ENCODE measurements at places on chromosomes 1 and 21. TPM values are rescaled to one million over a fixed set of nuclear protein-coding genes. Genes with fewer than 3 reads are reported as not detected.

GRCh38 chr21:16421007-16421406, 691.2 kb downstream of the USP25 start:
- no peak overlapping the region for H3K4me3 ChIP-seq
- H3K4me1 ChIP-seq: no peaks in the 10 kb centered on the region
- DNase-seq: no peak
- no peaks in the 10 kb centered on the region for H3K36me3 ChIP-seq
- no peak overlapping the region for H3K27ac ChIP-seq
- H3K27me3 ChIP-seq: no peaks in the 10 kb centered on the region

DNA sequence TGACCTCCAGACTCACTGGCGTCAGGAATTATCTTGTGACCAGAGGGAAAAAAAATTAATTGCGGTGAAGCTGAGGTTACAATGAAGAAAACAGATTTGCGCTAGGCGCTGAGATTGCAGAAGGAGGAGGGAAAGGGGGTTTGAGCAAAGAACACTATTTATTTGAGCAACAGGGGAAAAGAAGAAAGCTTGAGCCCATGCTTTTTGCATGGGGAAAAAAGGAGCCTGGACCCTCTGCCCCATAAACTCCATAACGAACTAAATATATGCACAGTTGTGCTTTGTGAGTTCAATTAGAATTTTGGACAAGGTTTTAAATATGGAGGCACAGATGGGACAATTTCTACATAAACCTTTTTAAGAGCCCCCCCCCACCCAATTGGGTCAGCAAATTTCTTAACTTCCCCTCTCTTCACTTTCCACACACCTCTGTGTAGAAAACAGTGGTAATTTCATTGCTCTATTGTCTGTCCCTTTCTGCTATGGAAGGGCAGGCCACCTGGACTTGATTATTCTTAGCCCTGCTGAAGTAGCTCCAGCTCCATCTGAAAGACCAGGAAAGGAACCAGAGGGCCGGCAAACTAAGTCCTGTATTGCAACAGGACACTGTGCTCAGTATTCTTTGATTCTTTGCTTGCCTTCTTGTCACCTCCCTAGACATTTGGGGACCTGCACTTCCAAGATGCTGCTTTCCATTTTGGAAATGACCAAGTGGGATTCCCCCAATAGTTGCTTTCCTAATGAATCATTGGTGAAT, 862 bp upstream of the ID3 start:
- peak overlapping the region; percentile 73 for H3K27ac ChIP-seq
- H3K27me3 ChIP-seq: no peaks in the 10 kb centered on the region
- peak overlapping the region; percentile 91 for H3K4me3 ChIP-seq

- no peak overlapping the region for H3K4me3 ChIP-seq
- peaks cover 1% of the 10 kb centered on the region for H3K27me3 ChIP-seq
- H3K4me1 ChIP-seq: no peaks in the 10 kb centered on the region
Measured at GRCh38 chr1:201584471-201585092, 45.7 kb downstream of the NAV1 start.

- H3K27me3 ChIP-seq: peaks cover 20% of the 10 kb centered on the region
- peaks cover 3% of the 10 kb centered on the region for H3K36me3 ChIP-seq
- peak; percentile 40 for DNase-seq
- H3K4me1 ChIP-seq: peaks cover 9% of the 10 kb centered on the region
Measured at GRCh38 chr1:24277420-24278169, 41.6 kb upstream of the GRHL3 start.

Gene CRYBG2
- total RNA-seq: 1.3 TPM

DNA sequence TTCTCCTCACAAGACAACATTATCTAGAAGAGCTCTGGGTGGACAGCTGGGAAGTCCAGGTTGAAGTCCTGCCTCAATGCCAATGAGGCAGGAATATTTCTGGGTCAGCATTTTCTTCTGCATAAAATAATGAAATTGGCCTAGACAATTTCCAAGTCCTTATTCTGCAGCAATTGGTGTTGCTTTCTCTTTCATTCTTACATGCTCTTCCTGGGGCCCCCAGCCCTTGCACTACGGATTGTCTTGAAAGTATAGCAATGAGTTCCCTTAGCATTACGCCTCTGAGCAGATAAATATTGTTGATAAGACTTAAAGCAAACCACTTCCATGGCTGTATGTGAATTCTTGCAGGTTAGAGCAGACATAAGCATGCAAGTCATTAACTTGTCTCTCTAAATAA, 188.5 kb downstream of the TGFBR3 start:
- DNase-seq: peak; percentile 77
- no peaks in the 10 kb centered on the region for H3K27me3 ChIP-seq
- H3K27ac ChIP-seq: peak overlapping the region; percentile 54

- no peaks in the 10 kb centered on the region for H3K4me1 ChIP-seq
- H3K4me3 ChIP-seq: no peak overlapping the region
- DNase-seq: no peak
- H3K36me3 ChIP-seq: no peaks in the 10 kb centered on the region
- no peaks in the 10 kb centered on the region for H3K27me3 ChIP-seq
Measured at GRCh38 chr1:208835097-208835463, 590.9 kb upstream of the PLXNA2 start.

DNA sequence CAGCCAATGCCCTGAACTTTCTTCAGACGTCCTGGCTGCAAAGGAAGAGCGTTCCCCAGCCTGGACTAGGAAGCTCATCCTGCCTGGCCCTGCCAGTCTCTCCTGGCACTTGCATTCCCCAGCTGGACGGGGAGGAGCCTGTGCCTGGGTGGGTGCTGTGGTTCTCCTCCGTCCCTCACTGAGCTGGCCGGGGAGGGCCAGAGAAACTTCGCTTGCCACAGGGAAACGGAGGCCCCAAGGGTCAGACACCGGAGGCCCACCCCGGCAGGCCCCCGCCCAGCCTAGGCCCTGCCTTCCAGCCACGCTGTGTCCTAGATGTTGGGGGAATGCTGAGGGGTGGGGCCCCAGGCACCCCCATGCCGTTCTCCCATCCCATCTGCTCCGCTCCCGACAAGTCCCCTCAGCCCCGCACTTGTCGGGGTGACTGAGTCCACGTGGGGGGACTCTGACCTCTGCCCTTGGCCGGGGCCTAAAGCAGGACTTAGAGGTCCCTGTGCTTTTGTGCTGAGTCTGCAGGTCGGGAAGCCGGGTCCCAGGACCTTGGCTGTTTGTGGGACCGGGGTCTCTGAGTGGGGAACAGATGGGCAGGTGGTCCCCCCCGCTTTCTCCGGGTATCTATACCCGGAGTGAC, 4.8 kb downstream of the FTCD start:
- no peaks in the 10 kb centered on the region for H3K4me1 ChIP-seq
- no peak overlapping the region for H3K27ac ChIP-seq
- DNase-seq: peak; percentile 5
- no peaks in the 10 kb centered on the region for H3K27me3 ChIP-seq

Gene CTNNBIP1
- total RNA-seq: 13.2 TPM

Gene KCNK1
- total RNA-seq: 5.2 TPM

DNA sequence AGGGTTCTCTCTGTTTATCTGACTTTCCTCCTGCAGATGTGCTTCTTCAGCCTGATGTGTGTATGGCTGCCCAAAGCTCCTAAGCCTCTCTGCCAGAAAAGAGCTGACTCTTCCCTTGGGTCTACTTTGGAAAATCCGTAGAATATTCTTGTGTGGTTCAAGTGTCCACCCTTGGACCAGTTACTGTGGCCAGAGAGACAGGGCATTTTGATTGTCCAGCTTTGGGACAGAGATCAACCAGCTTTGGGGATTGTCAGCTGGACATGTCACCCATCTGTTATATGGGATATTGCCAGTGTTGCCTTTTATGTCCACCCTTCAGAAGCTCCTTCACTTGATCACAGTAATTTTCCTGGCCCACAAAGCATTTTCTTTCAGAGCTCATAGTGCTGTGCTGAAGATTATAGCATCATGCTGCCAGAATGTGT, 126.2 kb upstream of the L1TD1 start:
- no peaks in the 10 kb centered on the region for H3K27me3 ChIP-seq
- H3K4me1 ChIP-seq: no peaks in the 10 kb centered on the region
- no peak for DNase-seq
- H3K4me3 ChIP-seq: no peak overlapping the region
- peaks cover 25% of the 10 kb centered on the region for H3K36me3 ChIP-seq
- no peak overlapping the region for H3K27ac ChIP-seq

- no peaks in the 10 kb centered on the region for H3K4me1 ChIP-seq
- H3K4me3 ChIP-seq: no peak overlapping the region
- H3K27ac ChIP-seq: no peak overlapping the region
Measured at GRCh38 chr21:32137931-32138330, 140.9 kb downstream of the MIS18A start.

- peak overlapping the region; percentile 32 for H3K4me3 ChIP-seq
- H3K27me3 ChIP-seq: peaks cover 6% of the 10 kb centered on the region
- peaks cover 2% of the 10 kb centered on the region for H3K4me1 ChIP-seq
- H3K27ac ChIP-seq: no peak overlapping the region
- no peaks in the 10 kb centered on the region for H3K36me3 ChIP-seq
Measured at GRCh38 chr1:29133861-29134694, 10.4 kb upstream of the TMEM200B start.

DNA sequence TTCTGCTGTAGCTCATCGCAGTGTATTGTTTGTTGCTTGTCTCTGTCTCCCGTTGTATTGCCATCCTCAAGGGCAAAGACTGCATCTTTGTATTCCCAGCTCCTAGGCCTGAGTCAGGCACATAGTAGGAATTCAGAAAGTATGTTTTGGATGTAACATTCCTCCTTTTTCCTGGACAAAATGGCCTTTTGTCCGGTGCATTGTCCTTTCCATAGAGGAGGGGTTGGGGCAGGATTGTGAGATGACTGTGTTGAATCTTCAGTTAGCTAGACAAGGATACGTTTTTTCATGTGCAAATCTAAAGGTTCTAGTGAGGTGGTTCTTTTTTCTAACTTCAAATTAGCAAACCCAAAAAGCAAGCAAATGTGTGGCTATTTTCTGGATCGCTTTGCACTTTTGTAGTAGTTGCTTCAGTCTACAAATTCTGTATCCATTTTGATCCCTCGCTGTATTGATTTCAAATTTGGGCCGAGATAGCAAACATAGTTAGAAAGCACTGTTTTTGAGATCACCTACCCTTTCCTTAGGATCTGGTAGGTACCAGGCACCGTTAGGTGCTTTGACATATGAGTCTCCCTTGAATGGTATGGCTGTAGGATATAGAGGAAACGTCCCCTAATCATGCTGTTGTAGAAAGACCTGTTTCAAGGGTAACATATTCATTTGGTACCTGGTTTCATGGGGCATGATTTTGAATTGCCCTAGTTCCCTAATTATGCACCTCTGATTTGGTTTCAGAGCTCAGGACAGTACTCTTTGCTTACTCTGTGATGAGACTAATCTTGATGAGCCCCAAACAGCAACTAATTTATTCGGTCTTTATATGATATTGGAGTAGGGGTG, 1.2 kb downstream of the PPP1R8 start:
- DNase-seq: no peak
- peak overlapping the region; percentile 92 for H3K4me3 ChIP-seq
- no peaks in the 10 kb centered on the region for H3K27me3 ChIP-seq

DNA sequence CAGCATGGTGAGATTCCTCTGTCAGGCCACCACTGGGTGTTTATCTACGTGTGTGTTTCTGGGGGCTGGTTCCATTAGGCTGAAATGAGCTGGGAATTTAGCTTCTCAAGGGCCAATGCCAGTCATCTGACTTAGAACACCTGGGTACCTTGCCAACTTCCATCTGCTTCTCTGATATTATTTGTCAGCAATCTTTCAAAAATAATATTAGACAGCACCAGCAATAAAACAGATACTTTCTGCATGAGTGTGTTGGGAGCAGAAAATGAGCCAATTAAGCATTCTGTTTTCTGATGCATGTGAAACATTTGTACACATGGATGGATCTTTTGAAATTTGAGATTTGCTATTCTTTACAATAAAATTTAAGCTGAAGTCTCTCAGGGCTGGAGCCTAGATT, 124.1 kb downstream of the RYR2 start:
- DNase-seq: no peak
- no peaks in the 10 kb centered on the region for H3K4me1 ChIP-seq
- H3K27me3 ChIP-seq: peaks cover 7% of the 10 kb centered on the region
- H3K27ac ChIP-seq: no peak overlapping the region
- H3K36me3 ChIP-seq: no peaks in the 10 kb centered on the region

- DNase-seq: no peak
- H3K27ac ChIP-seq: no peak overlapping the region
- peaks cover 7% of the 10 kb centered on the region for H3K27me3 ChIP-seq
- no peak overlapping the region for H3K4me3 ChIP-seq
- no peaks in the 10 kb centered on the region for H3K36me3 ChIP-seq
Measured at GRCh38 chr1:212651521-212651920, 43.0 kb downstream of the ATF3 start.

DNA sequence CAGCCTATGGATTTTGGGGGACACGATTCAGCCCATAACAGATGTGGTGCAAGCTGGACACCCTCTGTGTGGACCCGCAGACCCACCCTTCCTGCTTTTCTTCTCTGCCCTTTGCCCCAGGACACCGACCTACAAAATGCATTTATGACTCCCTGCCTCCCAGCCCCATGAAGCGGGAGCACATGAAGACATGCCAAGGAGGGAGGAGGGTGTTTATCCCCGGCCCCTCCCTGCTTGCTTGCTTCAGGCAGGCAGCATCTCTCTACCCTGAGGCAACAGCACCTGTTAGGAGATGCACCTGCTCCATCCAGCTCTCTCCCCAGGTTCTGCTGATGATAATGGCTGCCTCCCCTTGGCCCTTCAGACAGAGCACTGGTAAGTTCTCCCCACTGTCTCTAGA, 187.5 kb downstream of the PSMG1 start:
- no peak overlapping the region for H3K27ac ChIP-seq
- peaks cover 16% of the 10 kb centered on the region for H3K27me3 ChIP-seq
- H3K4me1 ChIP-seq: peaks cover 4% of the 10 kb centered on the region
- no peak for DNase-seq
- no peak overlapping the region for H3K4me3 ChIP-seq

GRCh38 chr1:9875636-9876000, 34.5 kb downstream of the CTNNBIP1 start:
- DNase-seq: no peak
- no peaks in the 10 kb centered on the region for H3K27me3 ChIP-seq
- no peak overlapping the region for H3K27ac ChIP-seq
- peaks cover 4% of the 10 kb centered on the region for H3K4me1 ChIP-seq

- no peak overlapping the region for H3K27ac ChIP-seq
- H3K4me1 ChIP-seq: no peaks in the 10 kb centered on the region
- no peaks in the 10 kb centered on the region for H3K36me3 ChIP-seq
- H3K4me3 ChIP-seq: no peak overlapping the region
- H3K27me3 ChIP-seq: no peaks in the 10 kb centered on the region
- no peak for DNase-seq
Measured at GRCh38 chr1:68375919-68376318, 73.8 kb downstream of the RPE65 start.

Data from activated CD4-positive, alpha-beta memory T cell treated with anti-CD3 and anti-CD28 coated beads for 36 hours (primary cell).